ENCODE measurements at places on chromosomes 1 and 21.

DNA sequence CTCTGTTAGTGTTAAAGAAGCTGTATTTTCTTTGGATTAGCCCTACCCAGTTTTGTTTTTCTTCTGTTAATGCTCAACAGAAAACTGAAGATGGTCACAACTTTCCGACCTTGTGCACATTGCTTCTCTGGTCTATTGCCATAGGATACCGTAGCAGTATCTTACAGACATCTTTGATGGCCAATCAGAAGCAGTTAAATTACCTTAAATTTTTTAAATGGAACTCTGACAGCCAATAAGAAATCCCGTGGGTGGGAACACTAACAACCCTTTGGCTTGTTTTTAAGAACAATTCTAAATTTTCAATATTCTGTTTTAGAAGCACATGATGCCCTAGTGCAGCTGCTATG is 17.2 kb downstream of the NFYC start:
- DNase-seq = no peak

DNA sequence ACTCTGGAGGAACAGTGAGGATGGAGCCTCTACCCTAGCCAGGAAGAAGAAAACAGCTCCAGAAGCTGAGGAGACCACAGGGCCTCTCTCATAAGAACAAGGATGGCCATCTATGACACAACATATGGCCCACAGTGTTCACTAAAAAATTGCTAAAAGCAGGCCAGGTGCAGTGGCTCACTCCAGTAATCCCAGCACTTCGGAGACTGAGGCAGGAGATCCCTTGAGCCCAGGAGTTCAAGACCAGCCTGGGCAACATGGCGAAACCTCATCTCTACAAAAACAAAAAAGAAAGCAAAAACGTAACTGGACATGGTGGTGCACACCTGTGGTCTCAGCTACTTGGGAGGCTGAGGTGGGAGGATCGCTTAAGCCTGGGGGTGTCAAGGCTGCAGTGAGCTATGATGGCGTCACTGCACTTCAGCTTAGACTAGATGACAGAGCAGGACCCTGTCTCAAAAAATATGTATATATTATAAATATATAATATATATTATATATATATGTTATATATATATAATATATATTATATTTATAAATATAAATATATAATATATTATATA is 103.1 kb downstream of the TOMM20 start:
- DNase-seq = no peak

DNA sequence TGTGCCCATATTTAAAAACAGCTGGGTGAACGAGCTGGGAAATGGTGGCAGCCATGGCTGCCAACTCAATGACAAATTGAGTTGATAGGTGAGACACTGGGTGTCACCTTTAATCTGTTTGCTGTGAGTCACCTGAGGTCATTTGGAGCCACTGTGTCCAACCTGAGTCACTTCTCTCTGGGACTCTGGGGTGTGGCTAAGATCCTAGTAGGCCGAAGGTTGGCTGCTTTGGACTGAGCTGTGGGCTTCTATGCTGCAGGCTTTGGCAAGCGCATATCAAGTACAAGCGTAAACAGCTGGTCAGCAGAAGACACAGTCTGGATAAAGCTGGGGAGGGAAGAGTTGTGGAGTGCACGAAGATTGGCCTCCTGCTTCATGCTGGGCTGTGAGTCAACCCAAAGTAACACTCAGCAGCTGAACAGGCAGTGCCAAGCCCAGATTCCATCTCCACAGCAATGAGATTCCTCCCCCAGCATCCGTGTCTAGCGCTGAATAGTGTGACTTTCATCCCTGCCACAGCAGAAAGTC is 24.0 kb downstream of the TEX35 start:
- DNase-seq = no peak

DNA sequence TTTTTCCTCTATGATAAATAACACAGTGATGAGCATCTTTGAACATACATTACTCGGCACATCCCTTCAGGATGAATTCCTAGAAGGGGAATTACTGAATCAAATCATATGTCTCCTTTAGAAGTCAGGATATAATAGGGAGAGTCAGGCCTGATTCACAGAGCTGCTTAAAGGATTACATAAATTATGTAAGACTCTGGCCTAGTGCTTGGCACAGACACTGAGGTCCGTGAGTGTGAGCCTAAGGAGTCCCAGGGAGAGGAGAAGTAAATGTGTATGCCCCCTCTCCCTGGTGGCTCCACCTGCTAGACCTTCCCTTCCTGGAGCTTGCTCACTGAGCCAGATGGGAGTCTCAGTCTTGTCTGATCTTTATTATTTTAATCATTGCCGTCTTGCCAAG is 8.6 kb upstream of the FOXE3 start:
- no peak for DNase-seq

- DNase-seq = no peak
Measured at GRCh38 chr1:108010581-108010980, 45.6 kb upstream of the VAV3 start.

DNA sequence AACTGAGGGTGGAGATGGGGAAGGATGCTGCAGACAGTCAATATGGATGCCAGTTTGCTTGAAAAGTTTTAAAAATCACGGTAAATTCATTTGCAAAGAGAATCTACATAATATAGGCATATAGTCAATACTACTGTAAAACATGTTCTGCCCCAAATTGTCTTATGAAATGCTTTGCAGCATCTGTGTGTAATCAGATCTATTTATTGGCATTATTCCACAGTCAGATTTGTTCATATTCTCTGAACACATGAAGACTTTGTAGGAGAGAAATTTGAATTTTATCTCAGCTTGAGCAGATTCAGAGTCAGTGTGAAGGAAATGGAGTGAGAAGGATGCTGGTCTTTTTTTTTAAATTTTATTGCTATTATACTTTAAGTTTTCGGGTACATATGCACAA is 88.5 kb downstream of the PLPPR4 start:
- DNase-seq = no peak

DNA sequence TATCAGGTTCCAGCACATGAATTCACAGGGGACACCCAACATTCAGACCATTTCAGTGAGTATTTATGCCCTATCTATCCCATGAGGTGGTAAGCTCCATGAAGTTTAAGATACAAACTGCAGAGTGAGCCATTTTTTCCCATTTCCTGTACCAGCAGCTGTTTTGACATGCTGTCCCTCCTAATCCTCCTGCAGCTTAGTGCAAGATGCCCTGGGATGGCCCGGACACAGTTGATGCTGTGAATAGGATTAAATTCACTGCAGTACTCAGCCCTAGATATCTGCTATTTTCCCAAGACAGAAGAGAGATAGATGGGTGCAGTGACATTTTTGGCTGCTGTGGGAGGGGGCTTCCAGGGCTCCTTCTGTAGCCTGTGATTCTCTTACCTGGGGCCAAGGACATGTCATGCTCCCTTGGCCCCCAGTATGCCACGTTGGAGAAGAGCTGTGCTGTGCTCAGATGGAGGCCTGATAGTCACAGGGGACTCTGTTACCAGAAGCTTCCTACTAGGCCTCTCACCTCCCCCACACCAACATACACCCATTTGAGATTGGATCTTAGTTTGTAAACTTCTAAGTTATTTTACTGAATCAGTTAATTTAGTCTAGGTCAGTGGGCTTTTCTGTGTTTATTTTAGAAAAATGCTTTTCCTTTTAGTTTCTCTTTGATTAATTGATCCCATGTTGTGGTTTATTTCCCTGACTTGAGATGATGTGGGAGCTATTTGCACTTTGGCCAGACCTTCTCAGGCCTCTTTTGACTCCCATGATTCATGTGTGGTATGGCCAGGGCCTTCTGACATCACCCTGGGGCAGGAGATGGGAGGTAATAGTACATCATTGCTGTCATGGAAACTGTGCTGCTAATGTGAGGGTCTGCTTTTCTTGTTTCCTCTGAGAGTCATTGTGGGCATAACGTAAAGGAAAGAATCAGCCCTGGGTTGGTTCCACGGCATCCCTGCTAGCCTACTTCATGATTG is 92.6 kb downstream of the ST3GAL3 start:
- DNase-seq = no peak
